ENCODE measurements at places on chromosomes 4 and X.

DNA sequence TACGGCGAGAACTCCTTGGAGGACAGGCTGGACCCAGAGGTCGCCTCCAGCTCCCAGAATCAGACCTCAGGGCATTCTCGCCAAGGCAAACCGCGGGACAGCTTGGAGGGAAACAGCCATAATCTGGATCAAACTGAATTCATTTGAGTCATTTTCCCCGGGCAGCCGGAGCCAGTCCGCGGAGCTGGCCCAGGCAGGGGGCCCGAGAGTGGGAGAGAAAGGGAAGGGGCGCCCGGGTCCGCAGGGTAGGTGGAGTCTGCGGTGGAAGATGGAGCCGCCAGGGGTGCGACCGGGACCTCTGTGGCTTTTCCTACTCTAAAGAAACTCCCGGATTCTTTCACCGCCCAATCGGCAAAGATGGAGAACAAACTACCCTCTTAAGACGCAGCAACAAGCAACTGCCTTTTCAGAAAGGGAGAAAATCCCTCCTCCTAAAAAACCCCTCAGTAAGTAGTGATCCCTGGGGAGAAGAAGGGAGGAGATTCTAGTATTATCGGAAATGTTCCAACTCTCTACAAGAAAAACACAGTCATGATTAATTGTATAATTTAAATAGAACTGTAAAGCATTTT is 5.2 kb downstream of the NKX3-2 start:
- DNase-seq, result no peak

DNA sequence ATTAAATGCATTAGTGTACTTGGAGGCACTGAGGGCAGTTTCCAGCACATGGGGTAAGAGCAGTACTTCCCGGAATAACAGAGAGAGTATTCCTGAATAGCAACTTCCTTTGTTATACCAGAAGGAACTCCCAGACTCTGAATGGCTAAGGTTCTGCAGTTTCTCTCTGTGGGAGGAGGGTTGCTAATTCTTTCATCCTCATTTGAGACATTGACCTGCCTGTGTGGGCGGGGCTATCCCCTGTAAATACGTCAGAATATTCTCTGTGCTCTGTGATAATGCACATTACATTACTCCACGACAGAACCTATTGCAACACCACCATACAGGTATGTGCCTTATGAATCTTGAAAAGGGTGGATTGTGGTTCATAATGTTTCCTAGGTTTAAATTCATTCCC is 52.7 kb downstream of the SPINK2 start:
- no peak for DNase-seq

GRCh38 chrX:38409289-38409688 is 56.9 kb downstream of the OTC start:
- no peak for DNase-seq

- no peak for DNase-seq
Observed at GRCh38 chrX:66203114-66203513, 39.1 kb downstream of the HEPH start.

- no peak for DNase-seq
Observed at GRCh38 chr4:86963697-86964096, 28.9 kb downstream of the AFF1 start.

DNA sequence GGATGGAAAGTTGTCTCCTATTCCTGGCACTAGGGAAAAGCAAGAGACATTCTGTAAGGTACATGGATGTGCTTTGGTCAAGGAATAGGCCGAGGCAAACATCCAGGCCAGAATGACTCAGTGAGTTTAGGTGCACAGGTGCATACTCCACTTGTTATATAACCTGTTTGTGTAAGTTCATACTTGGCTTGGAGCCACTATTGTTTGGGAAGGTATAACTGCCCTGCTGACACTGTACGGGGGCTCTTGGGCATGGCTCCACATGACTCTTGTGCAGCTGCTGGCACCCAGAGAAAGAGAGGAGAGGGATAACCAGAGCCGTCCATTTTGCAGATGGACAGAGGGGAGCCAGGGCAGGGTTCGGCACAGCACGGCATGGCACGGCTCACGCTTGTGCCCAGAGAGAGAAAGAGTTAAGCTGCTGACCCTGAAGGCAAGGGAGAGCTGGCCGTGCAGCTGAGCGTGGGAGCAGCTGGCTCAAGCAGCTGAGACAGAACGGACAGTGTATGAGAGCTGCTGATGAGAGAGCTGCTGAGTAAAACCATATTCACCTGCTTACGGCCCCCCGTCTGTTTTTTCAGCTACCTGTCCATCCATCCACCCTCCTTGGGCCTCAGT is 98.0 kb downstream of the SLC2A9 start:
- no peak for DNase-seq

DNA sequence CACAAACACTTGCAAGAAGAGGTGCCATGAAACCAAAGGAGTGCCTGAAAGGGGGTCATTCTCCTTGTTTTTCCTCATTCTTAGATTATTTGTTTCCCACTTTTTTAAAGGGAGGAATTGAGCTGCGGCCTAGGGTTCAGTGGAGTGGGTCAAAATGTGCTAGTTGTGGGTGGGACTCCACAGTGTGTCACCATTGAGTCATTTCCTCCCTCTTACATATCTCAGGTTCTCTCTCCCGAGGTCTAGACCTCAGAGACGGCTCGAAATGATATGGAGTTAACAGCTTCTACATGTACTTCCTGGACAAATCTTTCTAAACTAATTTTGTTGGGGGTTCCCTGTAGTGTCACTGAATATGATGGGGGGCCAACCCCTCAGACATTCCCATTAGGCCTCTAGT is 328.4 kb upstream of the SPANXN1 start:
- DNase-seq, result no peak

DNA sequence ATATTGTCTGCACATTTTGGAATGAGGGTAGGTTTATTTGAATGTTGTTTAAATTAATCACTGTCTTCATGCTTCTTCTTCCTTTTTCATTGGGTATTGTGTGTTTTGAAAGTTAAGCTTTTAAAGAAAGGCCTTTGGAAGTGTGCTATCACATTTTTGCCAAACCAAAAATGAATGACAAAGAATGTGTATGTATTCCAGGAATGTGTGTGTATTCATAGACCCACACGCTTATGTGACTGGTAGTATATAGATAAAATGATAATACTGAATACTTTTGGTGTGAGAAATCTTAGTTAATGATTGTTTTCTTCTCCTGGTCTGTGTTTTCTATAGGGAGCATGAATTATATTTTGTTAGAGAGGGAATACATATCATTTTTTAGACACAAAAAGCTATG is 404.4 kb downstream of the TLL1 start:
- DNase-seq, result no peak

DNA sequence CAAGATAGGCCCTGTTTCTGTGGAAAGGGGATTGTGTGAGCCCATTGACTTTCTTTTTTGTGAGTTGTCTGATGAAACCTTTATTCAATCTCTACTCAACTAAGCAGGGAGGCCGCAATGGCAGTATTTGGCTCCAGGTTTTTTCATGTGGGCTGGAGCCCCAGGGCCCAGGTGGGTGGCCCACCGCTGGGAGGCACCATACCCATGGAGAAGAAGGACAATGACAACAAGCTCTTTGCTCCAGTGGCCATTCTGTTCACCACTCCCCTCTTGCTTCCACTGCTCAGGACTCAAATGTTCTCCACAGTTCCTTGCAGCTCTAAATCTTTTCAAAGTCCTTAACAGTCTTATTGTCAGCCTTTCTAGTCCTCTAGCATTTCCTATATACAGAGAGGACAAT is 54.1 kb downstream of the HOPX start:
- no peak for DNase-seq

DNA sequence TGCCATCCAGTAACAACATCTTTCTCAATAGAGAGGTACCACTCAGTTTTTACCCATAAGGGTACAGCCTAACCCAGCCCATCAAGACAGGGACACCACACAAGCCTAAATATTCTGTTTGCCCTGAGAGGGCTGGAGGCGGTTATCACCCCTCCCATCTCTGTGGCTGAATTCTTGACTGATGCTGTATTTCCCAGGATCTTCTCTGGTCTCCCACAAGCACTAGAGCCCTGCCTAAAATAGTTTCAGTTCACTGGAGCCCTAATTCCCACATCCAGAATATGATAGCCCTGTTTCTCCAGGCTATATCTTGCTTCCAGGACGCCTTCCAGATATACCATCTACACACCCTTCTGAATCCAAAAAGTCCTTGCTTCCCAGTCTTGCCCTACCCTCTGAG is 91.6 kb upstream of the NMU start:
- no peak for DNase-seq
